Esophagus squamous epithelium (tissue), 5 donors: ENCODE measurements at places on chromosomes 4 and X. TPM values are rescaled to one million over a fixed set of nuclear protein-coding genes. Genes with fewer than 3 reads are reported as not detected.

The MSX1 gene
- total RNA-seq = 1.4 TPM

The VMA21 gene
- 31.0 TPM for total RNA-seq

The LIMCH1 gene
- 15.8 TPM for total RNA-seq

The GAGE12F gene
- not detected for total RNA-seq

The F9 gene
- not detected for total RNA-seq

The SNX12 gene
- 54.1 TPM for total RNA-seq

The RNF150 gene
- 3.3 TPM for total RNA-seq

The TMEM156 gene
- 1.1 TPM for total RNA-seq

GRCh38 chr4:82642331-82642730, 80.5 kb upstream of the TMEM150C start:
- no peaks in the 10 kb centered on the region for H3K4me1 ChIP-seq
- H3K36me3 ChIP-seq = no peaks in the 10 kb centered on the region
- no peak overlapping the region for H3K4me3 ChIP-seq
- no peak overlapping the region for H3K27ac ChIP-seq
- DNase-seq = no peak
- no peaks in the 10 kb centered on the region for H3K27me3 ChIP-seq

- H3K36me3 ChIP-seq = no peaks in the 10 kb centered on the region
- no peak for DNase-seq
- no peaks in the 10 kb centered on the region for H3K27me3 ChIP-seq
These were observed 367.3 kb upstream of the CASK start for GRCh38 chrX:42290608-42291007.

DNA sequence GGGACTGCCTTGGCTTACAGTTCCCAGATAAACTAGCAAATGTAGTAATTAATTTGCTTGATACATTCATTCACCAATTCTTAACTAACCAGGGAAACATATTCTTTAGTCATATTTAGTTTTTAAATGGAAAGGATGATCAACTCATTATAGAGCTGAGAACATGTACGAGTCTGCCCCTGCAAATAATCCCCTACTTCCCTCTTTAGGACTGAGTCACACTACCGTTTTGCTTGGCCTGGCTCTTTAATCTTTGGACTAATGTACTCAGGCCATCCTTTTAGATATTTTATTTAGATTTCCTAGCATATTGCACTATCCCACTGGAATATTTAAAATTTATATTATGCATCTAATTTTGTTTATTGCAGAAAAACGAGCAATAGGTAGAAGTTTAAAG, 105.5 kb upstream of the LCORL start:
- no peaks in the 10 kb centered on the region for H3K4me1 ChIP-seq
- no peak for DNase-seq
- H3K27ac ChIP-seq = no peak overlapping the region

- peak overlapping the region; percentile 56 for H3K27ac ChIP-seq
- peaks cover 28% of the 10 kb centered on the region for H3K4me1 ChIP-seq
- H3K27me3 ChIP-seq = no peaks in the 10 kb centered on the region
- no peak overlapping the region for H3K4me3 ChIP-seq
These were observed 65.8 kb upstream of the MSN start for GRCh38 chrX:65601530-65602220.

DNA sequence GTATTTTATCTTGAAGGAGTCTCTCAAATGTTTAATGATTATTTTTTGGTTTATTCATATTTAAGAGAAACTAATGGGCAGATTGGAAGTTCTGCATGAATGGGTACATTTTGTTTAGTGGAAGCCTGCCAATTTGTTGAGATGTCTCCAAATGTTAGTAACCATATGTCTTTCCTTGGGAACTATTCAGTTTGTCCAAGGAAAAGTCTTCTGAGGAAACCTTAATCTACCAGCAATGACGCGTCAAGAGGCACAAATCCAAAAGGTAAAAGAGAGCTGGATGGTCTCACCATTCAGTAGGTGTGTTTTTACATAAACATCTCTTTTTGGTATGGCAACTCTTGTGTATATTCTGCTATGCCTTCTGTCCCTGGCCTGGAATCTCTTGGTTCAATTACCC, 37.4 kb upstream of the NDST3 start:
- H3K27ac ChIP-seq = no peak overlapping the region
- no peaks in the 10 kb centered on the region for H3K36me3 ChIP-seq
- H3K4me1 ChIP-seq = no peaks in the 10 kb centered on the region
- H3K4me3 ChIP-seq = no peak overlapping the region
- H3K27me3 ChIP-seq = no peaks in the 10 kb centered on the region

GRCh38 chr4:75995727-75996126, 5.0 kb upstream of the SDAD1 start:
- H3K27ac ChIP-seq = no peak overlapping the region
- no peaks in the 10 kb centered on the region for H3K27me3 ChIP-seq
- no peak for DNase-seq
- H3K4me3 ChIP-seq = no peak overlapping the region

- H3K27ac ChIP-seq = peak overlapping the region; percentile 87
- no peaks in the 10 kb centered on the region for H3K27me3 ChIP-seq
- H3K36me3 ChIP-seq = no peaks in the 10 kb centered on the region
These were observed 10.1 kb downstream of the DLG3 start for GRCh38 chrX:70454441-70455365.

- no peaks in the 10 kb centered on the region for H3K36me3 ChIP-seq
- DNase-seq = no peak
- H3K4me1 ChIP-seq = no peaks in the 10 kb centered on the region
These were observed 12.1 kb upstream of the COPS4 start for GRCh38 chr4:83022724-83023450.

- no peaks in the 10 kb centered on the region for H3K36me3 ChIP-seq
- H3K27me3 ChIP-seq = no peaks in the 10 kb centered on the region
- H3K27ac ChIP-seq = no peak overlapping the region
- DNase-seq = no peak
These were observed 322.7 kb downstream of the PDHA2 start for GRCh38 chr4:96162636-96163035.

GRCh38 chrX:116241001-116241400, 70.5 kb downstream of the AGTR2 start:
- H3K4me3 ChIP-seq = no peak overlapping the region
- H3K36me3 ChIP-seq = no peaks in the 10 kb centered on the region
- DNase-seq = no peak
- H3K27me3 ChIP-seq = no peaks in the 10 kb centered on the region
- H3K4me1 ChIP-seq = peaks cover 22% of the 10 kb centered on the region

DNA sequence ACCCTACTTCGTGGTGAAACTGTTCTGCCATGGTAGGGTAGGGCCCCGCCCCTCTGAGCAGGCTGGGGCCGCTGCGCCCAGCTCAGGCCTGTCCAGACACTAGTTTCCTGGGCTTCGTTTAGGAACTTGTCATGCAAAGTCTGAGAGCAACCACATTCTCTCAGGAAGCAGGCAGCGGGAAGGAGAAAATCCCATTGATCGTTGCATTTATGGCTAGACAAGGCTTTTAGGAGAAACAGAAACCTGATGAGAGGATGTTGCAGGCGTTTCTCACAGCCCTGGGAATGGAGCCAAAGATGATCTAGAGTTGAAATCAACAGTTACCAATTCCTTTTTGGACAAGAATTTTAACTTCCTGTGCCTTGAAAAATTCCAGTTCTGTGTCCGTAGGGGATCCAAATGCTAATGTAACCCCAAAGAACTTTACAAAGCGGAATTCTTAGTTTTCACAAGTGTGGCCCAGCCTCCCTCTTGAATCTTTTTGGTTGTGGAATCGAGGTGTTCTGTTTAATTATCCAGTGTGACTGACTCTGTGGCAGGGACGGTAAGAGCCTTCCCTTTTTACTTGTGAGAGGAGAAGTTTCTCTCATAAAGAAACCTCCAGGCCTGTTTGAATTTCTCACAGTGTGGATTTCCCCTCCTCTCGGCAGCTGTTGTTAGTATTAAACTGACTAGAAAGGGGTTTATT, 4.5 kb upstream of the CXCL9 start:
- no peak for DNase-seq
- no peaks in the 10 kb centered on the region for H3K36me3 ChIP-seq
- H3K27ac ChIP-seq = peak overlapping the region; percentile 64
- no peaks in the 10 kb centered on the region for H3K27me3 ChIP-seq
- peak overlapping the region; percentile 20 for H3K4me3 ChIP-seq

DNA sequence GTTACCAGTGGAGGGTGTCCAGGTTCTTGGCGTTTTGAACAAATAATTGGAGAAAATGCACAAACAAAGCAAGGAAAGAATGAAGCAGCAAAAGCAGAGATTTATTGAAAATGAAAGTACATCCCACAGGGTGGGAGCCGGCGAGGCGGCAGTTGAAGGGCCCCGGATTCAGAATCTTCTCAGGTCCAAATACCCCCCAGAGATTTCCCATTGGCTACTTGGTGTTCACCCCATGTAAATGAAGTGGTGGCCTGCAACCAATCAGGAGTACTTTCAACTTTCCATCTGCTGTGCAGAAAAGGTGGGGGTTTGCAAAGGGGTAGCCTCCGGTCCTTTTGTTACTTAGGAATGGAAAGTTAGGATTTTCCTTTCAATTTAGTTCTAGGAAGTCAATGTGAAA, 1447.0 kb downstream of the C4orf33 start:
- H3K4me3 ChIP-seq = no peak overlapping the region
- no peak for DNase-seq
- H3K36me3 ChIP-seq = no peaks in the 10 kb centered on the region
- H3K4me1 ChIP-seq = no peaks in the 10 kb centered on the region
- no peaks in the 10 kb centered on the region for H3K27me3 ChIP-seq

DNA sequence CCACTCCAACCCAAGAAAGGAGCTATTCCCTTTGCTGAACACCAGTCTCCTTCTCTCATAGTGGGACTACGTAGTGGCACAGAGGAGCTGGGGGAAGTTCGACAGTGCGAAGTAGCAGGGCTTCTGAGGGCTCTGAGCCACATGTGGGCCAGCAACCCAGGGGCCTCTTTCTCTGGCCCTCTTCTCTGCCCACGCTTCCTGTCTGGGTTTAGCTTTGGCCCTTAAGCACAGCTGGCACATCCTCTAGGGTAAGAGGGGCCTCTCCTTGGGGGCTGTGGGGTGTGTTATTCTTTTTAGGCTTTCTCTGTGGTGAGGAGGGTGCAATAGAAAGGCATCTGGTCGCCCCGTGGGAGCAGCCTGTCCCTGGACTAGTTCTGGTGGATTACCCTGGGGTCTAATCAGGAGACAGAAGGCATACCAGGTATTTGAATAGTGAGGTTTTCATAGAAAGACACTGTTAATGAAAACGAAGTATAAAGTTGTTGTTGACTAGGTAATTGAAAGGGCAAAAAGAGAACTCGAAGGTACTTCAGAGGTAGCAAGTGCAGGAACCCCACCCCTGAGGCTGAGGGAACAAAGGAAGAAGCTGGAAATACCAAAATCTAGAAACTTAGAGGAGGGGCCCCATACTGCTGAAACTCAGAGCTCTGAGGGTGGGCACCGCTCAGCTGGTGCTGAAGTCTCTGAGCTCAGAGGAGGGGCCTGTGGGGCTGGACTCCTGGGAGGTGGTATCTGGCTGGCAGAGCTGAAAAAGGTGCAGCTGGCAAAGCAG, 151.9 kb upstream of the RPS6KA3 start:
- H3K27me3 ChIP-seq = no peaks in the 10 kb centered on the region
- no peaks in the 10 kb centered on the region for H3K4me1 ChIP-seq
- H3K27ac ChIP-seq = no peak overlapping the region
- no peaks in the 10 kb centered on the region for H3K36me3 ChIP-seq
- DNase-seq = no peak
- no peak overlapping the region for H3K4me3 ChIP-seq

DNA sequence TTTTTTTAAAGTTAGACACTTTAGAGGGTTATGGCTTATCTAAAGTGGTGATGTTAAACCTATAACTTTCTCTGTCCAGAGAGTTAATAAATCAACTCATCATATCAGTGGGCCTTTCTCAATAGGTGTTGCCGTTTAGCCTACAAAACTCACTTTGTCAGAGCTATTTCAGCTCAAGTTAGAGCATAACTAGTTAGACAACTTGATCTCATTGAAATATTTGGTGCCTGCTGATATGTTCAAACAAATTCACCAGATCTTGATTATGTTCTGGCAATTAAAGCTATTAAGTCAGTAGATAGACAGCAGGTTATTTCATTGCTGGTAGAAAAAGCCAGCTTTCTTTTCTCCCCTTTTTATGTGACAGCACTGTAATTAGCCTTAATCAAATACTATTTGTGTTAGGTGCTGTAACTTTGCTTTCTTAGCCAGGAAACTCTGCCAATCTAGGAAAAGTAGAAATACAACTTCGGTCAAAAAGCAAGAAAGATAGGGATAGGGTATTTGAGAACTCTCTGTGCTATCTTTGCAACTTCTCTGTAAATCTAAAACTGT, 191.8 kb downstream of the MAML3 start:
- H3K27me3 ChIP-seq = no peaks in the 10 kb centered on the region
- no peaks in the 10 kb centered on the region for H3K36me3 ChIP-seq
- H3K4me3 ChIP-seq = no peak overlapping the region
- H3K4me1 ChIP-seq = peaks cover 49% of the 10 kb centered on the region
- H3K27ac ChIP-seq = peak overlapping the region; percentile 16

DNA sequence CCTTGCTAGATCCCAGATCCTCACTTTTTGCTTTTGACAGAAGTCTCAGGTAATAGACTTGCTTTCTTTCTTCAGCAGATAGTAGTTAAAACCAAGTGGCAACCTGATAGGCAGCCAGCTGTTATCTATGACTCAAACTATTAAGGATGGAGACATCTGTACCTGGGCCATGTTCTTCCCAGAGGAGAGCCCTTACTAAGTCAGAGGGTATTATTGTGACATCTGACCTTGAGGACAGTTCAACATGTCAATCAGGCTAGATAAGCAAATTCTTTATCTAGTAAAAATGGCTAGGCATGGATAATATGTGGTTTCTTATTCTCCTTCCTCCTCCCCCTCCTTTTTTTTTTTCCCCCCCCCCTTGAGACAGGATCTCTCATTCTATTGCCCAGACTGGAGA, 39.2 kb downstream of the TRIM2 start:
- H3K4me1 ChIP-seq = peaks cover 12% of the 10 kb centered on the region
- DNase-seq = no peak
- H3K27ac ChIP-seq = no peak overlapping the region
- no peak overlapping the region for H3K4me3 ChIP-seq

DNA sequence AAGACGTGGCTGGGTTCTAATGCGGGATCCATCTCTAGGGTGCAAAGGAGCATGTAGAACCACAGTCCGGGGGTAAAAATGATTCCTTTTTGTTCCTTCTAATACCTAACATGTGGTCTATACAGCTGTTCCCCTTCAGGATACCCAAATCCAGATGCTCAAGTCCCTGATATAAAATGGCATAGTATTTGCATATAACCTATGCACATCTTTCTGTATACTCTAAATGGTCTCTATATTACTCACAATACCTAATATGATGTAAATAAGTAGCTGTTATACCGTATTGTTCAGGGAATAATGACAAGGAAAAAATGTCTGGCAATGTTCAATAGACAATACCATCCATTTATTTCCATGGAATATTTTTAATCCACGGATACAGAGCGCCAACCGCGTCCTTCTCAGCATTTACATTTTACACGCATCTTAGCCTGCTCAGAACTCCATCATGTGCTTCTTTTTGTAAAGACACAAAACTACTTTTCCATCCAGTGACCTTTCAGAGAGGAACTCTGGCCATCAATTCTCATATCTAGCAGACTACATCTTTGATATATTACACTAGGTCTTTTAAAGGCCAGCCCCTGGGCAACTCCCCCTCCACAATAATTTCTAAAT, 31.9 kb downstream of the ACSL1 start:
- no peak for DNase-seq
- no peaks in the 10 kb centered on the region for H3K36me3 ChIP-seq
- H3K27me3 ChIP-seq = no peaks in the 10 kb centered on the region

GRCh38 chr4:111986095-111986494, 159.2 kb upstream of the FAM241A start:
- no peak for DNase-seq
- H3K4me3 ChIP-seq = no peak overlapping the region
- H3K36me3 ChIP-seq = no peaks in the 10 kb centered on the region
- H3K4me1 ChIP-seq = peaks cover 21% of the 10 kb centered on the region
- no peak overlapping the region for H3K27ac ChIP-seq
